ENCODE measurements at places on chromosomes 12 and 14.

DNA sequence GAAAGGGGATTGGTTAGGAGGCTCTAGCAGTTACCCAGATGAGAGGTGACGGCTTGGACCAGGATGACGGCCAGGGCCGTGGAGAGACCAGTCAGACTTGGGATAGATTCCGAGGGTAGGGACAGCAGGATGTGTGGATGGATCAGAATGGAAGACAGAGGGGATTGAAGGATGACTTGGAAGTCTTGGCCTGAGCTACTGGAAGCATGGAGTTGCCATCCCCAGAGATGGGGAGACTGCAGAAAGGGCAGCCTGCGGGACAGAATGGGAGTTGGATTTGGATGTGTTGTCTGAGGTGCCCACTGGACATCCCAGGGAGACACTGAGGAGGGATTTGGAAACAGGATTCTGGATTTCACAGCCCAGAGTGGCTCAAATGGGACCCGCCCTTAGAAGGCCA is 102.3 kb downstream of the CALM1 start:
- DNase-seq: no peak

DNA sequence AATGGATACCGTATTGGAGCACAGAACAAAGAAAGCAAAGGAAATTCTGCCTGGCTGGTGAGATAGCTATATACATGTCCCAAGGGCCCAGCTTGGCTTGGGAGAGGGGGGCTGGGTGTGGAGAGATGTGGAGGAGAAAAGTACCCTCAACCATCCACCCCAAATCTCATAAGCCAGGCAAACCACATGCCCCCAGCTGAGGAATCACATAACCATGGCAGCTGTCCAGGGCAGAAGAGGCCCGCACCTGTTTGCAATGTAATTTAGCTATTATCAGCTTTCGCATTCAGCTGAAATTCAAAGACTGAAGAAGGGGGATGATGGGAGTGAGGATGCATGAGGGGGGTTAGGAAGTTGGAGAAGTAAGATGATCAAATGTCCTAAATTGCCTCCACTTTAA is 196.1 kb downstream of the TBX5 start:
- no peak for DNase-seq

DNA sequence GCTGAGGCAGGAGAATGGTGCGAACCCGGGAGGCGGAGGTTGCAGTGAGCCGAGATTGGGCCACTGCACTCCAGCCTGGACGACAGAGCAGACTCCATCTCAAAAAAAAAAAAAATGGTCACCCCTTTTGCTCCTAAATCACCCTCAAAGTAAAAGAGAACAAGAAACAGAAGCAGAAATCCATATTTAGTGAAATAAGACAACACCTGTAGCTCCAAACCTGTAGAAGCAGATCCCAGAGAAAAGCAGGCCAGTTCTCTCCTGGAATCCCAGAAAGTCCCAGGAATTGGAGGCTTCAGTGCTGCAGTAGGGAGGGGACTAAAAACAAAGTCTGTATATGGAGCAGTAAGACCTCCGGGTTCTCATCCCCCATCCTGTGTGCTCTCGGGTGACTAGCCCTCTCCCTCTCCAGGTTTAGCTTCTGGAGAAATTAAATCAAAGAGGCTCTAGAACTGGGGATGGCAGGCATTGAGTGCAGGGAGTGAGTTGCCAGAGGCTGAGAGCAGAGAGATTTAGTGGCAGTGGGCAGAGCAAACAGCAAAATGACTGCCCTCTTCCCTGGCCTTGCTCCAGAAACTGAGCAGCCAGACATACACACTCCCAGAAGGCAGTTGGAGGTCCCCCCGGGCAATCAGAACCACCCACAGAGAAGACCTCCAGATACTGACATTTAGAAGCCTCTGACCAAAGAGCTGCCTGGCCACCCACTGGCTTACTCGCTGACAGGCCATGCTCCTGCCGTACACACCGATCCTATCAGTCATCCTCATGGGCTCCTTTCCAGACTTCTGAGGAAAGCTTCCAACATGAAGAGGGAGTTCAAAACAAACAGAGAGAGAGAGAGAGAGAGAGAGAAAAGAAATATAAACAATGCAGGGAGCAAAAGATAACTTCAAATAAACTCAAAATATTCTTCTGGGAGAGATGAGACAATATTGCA is 6.3 kb upstream of the MLXIP start:
- peak; percentile 57 for DNase-seq

DNA sequence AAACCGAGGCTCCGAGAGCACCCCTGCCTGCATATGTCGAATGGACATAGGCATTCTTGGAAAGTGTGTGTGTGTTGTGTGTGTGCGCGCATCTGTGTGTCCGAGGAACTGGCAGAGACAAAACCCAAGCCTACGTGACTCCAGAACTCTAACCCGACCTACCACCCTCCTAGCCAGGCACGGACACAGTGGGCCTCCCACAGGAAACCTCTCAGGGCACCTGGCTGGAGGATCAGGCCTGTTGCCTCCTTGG is 556 bp upstream of the PGF start:
- DNase-seq: no peak

GRCh38 chr14:30389134-30389876 is 169.7 kb upstream of the G2E3 start:
- no peak for DNase-seq

- DNase-seq: no peak
Measured at GRCh38 chr14:64684091-64684490, 20.1 kb upstream of the PLEKHG3 start.

GRCh38 chr14:66444271-66444927 is 41.8 kb upstream of the CCDC196 start:
- no peak for DNase-seq

DNA sequence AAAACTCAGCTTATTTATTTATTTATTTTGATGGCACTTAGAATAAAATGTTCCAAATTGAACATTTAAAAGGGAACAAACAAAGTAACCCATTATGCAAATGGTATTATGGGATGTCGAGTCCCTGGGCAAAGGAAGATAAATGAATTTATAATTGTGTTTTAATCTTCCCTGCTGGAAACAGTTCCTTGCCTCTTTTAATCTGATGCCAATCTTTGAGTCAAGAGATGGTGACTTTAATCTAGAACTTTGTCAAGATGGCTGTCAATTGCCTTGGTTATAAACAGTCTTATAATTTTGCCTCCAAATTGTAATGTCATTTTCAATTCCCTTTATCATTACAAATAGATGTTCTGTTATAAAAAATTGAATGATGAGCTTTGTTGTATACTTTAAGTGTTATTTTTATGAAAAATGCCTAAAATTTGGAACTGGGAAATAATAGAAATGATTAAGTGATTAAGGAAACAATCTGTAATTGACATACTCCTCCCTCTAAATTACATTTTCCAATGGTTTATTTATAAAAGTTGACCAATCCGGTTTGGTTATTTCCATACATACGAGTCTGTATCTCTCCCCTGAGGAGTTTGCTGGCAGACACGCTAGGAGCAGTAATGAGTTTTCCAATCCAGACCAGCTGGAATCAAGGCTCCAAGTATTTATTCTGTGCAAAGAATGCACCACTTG is 134.9 kb upstream of the FRMD6 start:
- DNase-seq: peak; percentile 16

GRCh38 chr12:19957308-19958125 is 410.8 kb upstream of the PDE3A start:
- DNase-seq: no peak

GRCh38 chr14:91911474-91912032 is 35.9 kb downstream of the FBLN5 start:
- DNase-seq: no peak

DNA sequence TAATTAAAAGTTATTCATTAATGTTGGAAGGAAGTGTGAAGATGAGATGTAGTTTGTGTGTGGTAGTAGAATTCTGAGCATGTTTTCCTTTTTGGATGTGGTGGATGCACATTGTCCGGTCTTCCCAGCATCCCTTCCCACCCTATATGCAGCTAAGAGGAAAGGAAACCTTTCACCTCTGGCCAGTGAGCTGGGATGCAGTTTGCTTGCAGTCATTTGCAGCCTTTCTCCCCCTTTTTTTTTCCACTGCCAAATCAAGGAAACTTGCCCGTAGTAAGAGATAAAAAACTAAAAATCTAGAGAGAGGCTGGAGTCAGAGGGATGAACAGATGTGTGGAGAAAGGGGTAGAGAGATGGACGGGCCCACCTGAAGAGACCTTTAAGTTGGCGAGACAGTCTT is 72.5 kb upstream of the SLC38A2 start:
- no peak for DNase-seq

DNA sequence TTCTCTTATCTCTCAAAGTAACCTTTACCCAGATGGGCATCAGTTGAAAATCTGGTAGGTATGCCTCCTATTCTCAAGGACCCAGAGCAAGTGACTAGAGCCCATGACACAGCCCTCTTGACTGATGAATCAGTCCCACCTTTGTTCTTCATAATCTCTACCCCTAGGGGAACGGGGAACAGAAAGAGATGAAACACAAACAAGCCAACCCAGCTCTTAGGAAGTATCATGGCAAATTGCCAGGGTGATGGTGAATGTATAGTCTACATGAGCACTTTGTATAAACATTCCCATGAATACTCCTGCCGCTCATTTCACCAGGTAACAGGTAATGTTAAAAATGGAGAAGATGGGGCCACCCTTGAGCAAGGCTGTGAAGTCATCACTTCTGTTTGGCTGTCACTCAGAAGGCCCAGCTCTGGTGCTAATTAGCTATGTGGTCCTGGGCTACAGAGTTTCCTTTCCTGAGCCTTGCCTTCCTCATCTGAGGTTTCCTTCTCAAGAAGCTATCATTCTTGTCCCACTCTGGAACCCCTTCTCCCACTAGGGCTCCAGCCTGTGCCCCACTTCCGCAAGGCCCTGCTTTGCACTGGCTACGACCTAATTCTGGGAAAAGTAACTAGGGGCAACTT is 161.7 kb downstream of the ANO2 start:
- DNase-seq: no peak

GRCh38 chr14:37142835-37143401 is 29.5 kb downstream of the SLC25A21 start:
- no peak for DNase-seq

- no peak for DNase-seq
Measured at GRCh38 chr12:126353604-126354003, 1288.4 kb downstream of the AACS start.

DNA sequence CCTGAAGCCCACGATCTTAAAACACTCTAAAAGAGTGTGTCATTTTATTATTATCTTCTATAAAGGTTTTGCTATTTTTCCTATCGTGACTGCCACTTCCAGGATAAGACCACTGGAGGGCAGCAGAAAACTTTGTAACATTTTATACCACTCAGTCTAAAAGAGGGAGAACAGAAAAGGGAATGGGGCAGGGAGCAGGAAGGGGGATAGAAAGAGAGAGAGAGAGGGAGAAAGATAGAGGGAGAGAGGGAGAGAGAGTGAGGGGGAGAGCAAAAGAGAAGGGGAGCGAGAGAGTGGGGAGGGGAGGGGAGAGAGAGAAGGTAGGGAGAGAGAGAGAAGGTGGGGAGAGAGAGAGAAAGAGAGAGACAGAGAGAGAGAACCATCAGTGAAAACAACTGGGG is 2.0 kb upstream of the ART4 start:
- DNase-seq: no peak

DNA sequence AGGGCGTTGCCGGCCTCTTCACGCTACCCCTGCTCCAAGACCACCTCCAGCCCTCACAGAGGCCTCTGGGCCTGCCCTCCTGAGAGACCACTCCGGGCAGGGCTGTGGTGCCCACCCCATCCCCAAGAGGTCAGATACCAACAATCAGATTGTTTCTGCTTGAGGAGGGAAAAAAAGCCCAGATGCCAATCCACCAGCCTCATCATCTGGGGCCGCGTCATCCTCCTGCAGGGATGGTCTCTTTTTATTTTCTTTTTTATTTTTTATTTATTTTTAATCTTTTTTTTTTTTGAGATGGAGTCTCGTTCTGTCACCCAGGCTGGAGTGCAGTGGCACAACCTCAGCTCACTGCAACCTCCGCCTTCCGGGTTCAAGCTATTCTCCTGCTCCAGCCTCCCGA is 93.4 kb downstream of the FBXL14 start:
- no peak for DNase-seq

DNA sequence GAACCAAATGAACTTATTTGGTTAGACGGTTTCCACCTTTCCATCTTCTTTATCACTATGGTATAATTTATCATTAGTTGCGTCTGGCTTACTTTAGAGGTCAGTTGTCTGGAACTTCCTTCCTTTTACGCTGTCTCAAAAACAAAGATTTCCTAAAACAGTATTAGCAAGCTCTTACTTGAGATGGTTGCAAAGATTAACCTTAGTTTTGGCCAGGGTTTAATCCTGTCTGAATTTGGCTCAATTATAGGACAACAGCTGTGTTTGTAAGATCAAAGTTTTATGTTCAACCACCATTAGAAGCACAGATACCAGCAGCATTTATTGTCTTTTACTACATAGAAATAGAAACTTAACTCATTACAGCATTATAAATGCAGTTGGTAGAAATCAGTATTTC is 7.9 kb upstream of the WASHC3 start:
- no peak for DNase-seq

GRCh38 chr14:61927060-61927459 is 164.8 kb downstream of the SNAPC1 start:
- DNase-seq: no peak

- no peak for DNase-seq
Measured at GRCh38 chr14:63510538-63510937, 32.6 kb downstream of the PPP2R5E start.
